ENCODE measurements at places on chromosomes 2 and 18.
A peak's percentile ranks its signal among the peaks of the same experiment; 100 is the strongest.

- no peak for DNase-seq
These were observed 342.9 kb downstream of the SPAG16 start for GRCh38 chr2:213627054-213627710.

DNA sequence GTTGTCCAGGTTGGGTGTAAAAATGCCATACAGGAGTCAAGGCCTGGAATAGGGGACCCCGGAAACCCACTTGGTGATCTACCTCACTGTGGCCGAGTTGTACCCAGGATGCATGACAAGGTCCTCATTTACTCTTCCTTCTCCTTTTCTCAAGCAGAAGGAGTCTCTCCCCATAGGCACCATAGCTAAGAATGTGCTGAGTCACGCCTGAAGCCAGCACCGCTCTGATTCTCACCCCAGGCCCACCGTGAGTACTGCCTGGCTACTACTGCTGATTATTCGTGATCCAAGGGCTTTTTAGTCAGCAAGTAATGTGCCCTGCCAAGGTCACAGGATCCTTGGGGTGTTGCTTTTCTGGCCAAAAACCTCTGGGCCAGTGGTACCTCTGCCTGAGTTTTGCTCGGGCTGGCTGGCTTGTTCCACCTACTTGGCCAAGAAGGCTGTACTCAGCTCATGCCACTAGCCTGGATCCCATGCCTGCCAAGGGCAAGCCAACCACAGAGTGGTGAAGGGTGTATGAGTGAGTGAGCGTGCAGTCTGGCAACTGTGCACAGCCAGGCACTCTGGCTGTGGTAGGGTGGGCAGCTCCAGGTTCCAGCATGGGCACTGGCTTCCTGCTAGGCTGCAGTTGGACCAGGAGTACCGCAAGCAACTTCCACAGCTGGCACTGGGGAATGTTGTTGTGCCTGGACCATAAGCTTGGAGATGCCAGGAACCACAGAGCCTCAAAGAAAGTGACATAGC lies 650.1 kb upstream of the VRK2 start:
- no peak for DNase-seq

DNA sequence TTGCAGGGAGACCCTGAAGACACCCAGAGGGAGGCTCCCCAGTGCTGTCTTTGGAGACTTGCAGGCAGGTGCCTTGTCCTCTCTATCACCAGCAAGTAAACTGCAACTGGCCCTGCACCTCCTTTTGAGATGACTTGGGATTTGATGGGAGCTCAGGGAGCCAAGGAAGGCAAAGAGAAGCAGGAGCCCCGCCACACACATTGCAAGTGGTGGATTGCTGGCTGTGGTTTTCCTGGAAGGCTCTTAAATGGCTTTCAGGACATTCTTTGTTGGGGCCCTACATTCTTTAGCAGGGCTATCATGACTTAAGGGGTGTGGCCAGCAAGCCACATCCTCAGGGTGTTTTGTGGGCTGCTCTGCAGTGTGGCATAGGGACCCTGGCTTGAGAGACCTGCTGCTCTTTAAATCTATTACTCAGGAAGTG lies 39.9 kb upstream of the CDC42EP3 start:
- DNase-seq = peak; percentile 48

GRCh38 chr2:127075821-127076220 lies 31.1 kb downstream of the BIN1 start:
- DNase-seq = no peak

GRCh38 chr18:23949863-23950262 lies 64.7 kb upstream of the TTC39C start:
- DNase-seq = no peak

DNA sequence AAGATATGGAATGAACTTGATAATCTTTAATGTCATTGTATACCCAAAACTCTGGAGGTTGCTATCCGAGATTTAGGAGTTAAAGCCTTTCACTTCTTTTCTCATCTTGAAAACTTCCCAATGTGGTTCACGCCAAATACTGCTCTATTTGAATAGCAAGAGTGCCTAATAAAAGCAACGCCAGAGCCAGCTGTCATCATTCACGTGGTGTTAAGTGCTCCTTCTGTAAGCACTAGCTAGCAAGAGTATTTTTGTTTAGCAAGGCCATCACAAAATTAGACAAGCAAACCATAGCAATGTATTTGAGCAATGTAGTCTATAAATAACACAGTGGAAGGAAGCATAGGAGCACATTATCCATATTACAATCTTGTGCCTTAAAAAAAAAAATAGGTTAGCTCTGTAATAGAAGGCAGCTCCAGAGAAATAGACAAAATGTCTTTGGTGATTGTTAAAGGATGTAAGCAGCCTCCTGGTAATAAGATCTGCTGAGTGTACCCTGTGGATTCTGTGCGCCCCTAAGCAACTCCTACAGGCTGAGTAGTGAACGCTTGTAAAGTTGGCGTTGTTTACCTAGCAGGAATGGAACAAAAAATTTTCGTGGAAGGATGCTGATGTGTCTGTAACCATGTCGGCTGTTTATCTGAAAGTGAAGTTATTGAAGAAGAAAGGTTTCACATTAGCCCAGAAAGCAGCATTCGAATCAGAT lies 518.0 kb downstream of the CNTNAP5 start:
- no peak for DNase-seq

DNA sequence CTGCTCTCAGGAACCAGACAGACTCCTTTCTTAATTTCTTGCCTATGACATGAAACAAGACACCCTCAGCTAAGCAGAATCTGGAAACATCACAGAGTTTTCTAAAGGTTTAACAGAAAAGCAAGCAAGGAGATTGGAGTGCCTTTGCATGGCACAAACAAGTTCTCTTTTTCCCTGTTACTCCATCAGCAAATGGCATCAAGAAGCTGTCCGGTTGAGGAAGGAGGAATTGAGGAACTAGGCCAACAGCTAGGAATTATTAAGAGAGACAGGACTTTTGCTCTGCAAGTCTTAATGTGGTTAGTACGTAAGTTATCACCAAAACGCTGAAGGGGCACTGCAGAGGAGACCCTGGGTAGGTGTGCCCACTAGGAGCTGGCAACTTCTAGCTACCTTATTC lies 53.2 kb downstream of the NEB start:
- DNase-seq = no peak
